ENCODE measurements at places on chromosomes 7 and 10. TPM values are rescaled to one million over a fixed set of nuclear protein-coding genes. Genes with fewer than 3 reads are reported as not detected.

Gene C10orf90
- total RNA-seq: not detected

Gene ZEB1
- 24.7 TPM for total RNA-seq

Gene CYP2C18
- total RNA-seq: not detected

Gene ATP6V0A4
- total RNA-seq: 0.24 TPM

Gene SRRM3
- 0.11 TPM for total RNA-seq

Gene SPDYE2B
- total RNA-seq: not detected

Gene GPR26
- not detected for total RNA-seq

Gene TMEM273
- not detected for total RNA-seq

Gene C7orf33
- not detected for total RNA-seq

Gene PRSS1
- total RNA-seq: not detected

Gene ADAM22
- 6.7 TPM for total RNA-seq

DNA sequence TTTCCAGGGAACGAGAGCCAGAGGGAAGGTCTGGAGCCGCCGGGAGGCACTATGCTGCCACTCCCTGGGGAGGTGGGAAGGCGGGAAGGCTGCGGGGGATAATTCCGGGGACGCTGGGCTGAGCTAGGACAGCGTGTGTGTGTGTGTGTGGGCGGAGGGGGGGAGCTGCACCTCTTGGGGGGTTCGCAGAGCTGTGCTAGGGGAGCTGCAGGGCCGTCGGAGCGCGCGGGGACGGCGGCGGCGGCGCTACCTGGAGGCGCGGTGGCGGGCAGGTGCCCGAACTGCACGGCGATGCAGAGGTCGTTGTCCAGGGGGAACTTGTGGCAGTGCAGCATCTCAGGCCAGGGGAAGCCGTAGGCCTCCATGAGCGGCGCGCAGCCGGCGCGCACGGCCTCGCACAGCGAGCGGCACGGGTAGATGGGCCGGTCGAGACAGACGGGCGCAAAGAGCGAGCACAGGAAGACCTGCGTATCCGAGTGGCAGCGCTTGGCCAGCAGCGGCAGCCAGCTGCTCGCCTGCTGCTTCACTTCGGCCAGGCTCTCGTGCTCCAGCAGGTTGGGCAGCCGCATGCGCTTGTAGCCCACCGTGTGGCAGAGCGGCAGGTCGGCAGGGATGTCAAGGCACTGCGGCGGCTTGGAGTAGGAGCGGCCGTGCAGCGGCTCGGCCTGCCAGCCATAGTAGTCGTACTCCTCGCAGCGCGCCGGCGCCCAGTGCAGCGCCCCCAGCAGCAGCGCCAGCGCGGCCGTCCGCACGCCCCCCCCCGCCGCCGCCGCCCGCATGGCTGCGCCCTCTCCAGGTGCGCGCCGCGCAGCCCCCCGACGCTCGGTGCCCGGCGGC is 526 bp downstream of the SFRP5 start:
- no peak for DNase-seq

- DNase-seq: peak; percentile 3
Measured at GRCh38 chr10:131354380-131354779, 42.9 kb upstream of the TCERG1L start.

GRCh38 chr7:135775230-135775629 is 26.6 kb upstream of the FAM180A start:
- no peak for DNase-seq

GRCh38 chr7:117051808-117052207 is 98.5 kb downstream of the ST7 start:
- DNase-seq: no peak

GRCh38 chr7:116307253-116307652 is 96.9 kb downstream of the TES start:
- DNase-seq: no peak

- no peak for DNase-seq
Measured at GRCh38 chr7:12765431-12766100, 78.1 kb downstream of the ARL4A start.

DNA sequence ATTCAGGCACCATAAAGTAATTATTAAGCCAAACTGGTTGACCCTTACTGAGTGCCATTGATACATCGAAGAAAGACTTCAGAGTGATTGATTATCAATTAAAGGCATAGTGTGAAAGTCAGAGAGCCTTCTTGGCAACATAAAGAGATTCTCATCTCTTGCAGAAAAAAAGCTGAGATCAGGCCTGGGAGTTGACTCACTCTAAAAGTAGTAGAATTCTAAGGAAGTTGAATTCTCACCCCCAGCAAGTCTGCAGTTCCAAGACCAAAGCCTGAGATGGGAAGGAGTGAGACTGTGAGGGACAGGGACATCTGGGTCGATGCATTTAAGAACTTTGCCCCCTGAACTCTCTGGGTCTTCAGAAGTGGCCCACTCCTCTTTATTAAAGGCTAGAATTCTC is 21.6 kb upstream of the ERCC6 start:
- DNase-seq: no peak

- DNase-seq: no peak
Measured at GRCh38 chr10:10730471-10731043, 287.1 kb upstream of the CELF2 start.

DNA sequence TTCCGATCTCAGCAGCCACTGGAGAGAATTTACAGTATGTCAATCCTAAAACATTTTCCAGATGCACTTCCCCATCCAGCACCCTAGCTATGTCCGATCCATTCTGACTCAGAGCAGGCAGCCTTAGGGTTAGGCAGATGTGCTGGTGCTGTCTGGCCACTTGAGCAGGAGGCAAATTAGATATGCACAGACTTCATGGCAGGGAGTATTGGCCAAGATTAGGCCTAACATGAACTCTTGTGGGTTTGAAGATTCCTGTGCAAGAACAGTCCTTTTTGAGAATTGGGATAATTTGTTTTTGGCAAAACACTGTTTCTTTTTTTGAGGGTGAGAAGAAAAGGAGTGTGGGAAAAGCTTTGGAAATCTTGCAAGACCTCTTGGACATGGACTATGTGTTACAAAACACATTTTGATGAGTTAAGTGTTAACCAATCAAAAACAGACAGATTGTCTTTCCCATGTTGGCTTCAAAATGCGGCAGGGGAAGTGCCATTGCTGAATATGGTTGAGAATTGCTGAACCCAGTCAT is 218.6 kb upstream of the INHBA start:
- no peak for DNase-seq

GRCh38 chr7:8724080-8724718 is 290.8 kb downstream of the NXPH1 start:
- peak; percentile 37 for DNase-seq

GRCh38 chr7:27185013-27185853 is at the start of gene HOXA11:
Gene HOXA11, minus strand, starts transcription at chr7:27185232. Its CDS starts 88 bp downstream, at chr7:27185144.
- no peak for DNase-seq

- DNase-seq: no peak
Measured at GRCh38 chr7:81491573-81491972, 278.3 kb downstream of the HGF start.

- peak; percentile 10 for DNase-seq
Measured at GRCh38 chr10:28571265-28571664, 38.3 kb downstream of the WAC start.

- no peak for DNase-seq
Measured at GRCh38 chr7:37759526-37759925, 76.0 kb downstream of the GPR141 start.

DNA sequence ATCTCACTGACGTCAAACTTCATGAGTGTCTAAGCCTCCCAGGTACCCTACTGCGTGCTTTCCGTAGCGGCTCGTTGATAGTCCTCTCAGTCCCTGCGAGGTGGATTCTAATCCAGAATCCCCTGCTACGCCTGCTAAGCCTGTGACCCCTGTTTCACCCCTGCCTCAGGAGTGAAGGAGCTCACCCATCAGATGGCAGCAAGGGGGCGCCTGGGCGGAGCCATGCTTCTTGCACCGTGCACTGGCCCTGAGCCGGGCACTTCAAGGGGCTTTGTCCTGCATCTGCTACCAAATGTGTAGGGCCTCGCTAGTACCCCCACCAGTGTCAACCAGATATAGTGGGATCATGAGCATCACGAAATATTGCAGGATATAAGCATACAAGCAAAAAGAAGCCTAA is 918 bp upstream of the STRA8 start:
- no peak for DNase-seq

- DNase-seq: peak; percentile 51
Measured at GRCh38 chr7:8217200-8218068, 44.5 kb downstream of the ICA1 start.

- DNase-seq: no peak
Measured at GRCh38 chr10:31157123-31158010, 125.7 kb upstream of the ZNF438 start.

DNA sequence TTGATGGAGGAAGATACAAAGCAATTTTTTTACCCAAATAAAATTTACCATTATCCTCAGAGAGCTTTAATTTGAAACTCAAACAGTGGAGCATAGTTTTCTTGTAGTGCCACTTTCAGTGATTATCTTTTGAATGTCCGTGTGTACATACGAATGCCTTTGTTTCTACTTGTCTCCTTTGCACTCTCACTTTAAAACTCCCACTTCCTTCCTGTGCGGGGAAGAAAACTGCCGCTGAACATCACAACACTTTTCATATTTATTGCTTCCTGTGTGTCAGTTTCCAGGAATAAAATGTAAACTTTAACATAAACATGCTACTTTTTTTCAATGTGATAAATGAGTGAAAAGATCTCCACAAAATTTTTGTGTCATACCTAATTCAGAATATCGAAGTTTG is 102.4 kb downstream of the SEMA3A start:
- no peak for DNase-seq

DNA sequence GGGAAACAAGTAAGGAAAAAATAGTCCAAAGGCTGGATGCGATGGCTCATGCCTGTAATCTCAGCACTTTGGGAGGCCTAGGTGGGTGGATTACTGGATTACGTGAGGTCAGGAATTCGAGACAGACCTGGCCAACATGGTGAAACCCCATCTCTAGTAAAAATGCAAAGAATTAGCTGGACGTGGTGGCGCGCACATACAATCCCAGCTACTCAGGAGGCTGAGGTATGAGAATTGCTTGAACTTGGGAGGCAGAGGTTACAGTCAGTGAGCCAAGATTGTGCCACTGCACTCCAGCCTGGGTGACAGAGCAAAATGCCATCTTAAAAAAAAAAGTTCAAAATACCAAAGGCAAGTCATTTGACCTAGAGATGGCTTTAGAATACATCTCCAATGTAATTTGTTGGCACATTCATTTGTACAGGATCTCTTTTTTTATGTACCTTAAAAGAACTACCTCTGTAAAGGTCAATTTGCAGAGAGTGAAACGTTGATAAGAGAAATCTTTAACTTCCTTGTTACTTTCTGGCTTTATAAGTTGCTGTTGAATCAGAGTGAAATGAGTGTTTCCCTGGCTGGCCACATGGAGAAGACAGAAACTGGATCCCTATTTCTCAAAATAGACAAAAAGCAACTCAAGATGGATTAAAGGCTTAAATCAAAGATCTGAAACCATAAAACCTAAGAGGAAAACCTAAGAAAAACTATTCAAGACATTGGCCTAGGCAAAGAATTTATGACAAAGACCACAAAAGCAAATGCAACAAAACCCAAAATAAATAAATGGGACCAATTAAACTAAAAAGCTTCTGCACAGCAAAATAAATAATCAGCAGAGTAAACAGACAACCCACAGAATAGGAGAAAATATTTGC is 260.7 kb downstream of the KLF6 start:
- no peak for DNase-seq

Data from HepG2 (cell line).